ENCODE measurements at places on chromosomes 1 and 21.

DNA sequence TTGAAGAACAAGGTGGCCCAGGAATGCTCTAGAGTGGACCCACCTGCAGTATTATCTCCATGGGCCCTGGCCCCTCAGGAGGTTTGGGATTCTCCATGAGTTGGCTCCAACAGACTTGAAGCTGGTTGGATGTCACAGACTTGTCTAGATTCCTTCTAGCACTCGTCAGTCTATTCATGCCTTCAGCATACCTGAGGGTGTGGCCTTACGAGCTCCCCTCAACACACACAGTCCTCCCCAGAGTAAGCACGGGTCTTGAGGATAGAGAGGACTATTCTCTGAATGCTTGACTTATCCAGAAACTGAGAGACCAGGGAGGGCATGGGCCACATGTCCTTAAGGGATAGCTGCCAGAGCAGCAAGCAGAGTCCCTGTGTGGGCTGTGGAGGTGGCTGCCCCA, 45.9 kb upstream of the COL6A1 start:
- peak; percentile 9 for DNase-seq

DNA sequence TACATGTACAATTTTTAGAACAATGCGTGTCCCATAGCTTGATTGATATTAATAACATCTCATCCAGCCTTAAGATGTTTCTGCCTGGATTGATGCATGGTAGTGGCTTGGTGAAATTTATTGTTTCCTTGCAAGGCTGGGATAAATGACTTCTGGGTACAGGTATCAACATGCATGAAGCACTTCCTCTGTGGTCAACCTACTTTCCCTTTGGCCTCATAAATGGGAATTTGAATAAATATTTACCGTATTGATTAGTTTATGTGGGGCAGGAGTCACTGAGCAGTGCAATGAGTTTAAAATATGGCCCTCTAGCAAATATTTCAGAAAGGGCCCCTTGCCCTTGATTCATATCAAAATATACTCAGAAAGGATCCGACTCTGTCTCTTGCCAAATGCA, 83.9 kb upstream of the KCNE2 start:
- DNase-seq: no peak

DNA sequence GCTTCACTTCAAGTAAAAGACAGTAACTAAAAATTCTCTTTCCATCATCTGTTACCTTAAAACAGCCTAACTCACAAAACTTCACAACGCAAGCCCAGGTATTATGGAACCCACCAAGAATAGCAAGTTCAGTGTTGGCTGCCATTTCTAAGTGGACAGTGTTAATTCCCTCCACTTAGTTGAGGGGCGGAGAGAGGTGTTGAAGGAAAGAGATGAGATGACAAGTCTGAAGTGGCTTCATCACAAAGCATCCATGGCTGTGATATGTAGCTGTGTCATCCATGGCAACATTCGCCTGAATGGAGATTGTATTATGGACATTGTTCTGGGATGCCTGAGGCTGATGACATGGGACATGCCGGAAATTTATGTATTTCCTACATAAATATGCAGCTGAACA, 101.8 kb downstream of the SIM2 start:
- DNase-seq: no peak

DNA sequence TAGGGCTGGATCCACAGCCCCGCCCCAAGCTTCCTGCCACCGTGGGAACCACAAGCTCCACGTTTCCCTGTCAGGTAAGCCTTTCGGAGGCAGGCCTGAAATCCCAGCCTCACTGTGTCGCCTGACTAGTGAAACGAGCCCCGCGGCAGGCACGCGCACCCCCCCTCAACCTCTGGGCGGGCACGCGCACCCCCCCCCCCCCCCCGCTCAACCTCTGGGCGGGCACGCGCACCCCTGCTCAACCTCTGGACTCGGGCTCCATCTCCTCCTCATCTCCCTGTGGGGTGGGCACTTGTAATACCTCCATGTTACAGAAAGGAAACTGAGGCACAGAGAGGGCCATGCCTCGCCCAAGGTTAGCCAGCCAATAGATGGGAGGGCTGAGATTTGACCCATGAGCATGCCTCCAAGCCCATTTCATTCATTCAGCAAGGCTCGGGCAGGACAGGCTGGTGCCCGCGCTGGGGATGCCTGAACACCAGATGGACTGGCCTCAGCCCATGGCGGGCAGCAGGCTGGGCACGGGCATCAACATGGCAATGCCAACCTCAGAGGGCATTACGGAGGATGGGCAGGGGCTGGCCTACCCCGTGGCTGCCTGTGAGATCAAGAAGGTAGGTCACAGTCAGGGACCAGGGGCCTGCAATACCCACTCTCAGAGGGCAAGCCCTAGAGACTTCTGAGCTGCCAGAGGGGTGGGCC, 4.7 kb downstream of the CFAP410 start:
- DNase-seq: no peak

DNA sequence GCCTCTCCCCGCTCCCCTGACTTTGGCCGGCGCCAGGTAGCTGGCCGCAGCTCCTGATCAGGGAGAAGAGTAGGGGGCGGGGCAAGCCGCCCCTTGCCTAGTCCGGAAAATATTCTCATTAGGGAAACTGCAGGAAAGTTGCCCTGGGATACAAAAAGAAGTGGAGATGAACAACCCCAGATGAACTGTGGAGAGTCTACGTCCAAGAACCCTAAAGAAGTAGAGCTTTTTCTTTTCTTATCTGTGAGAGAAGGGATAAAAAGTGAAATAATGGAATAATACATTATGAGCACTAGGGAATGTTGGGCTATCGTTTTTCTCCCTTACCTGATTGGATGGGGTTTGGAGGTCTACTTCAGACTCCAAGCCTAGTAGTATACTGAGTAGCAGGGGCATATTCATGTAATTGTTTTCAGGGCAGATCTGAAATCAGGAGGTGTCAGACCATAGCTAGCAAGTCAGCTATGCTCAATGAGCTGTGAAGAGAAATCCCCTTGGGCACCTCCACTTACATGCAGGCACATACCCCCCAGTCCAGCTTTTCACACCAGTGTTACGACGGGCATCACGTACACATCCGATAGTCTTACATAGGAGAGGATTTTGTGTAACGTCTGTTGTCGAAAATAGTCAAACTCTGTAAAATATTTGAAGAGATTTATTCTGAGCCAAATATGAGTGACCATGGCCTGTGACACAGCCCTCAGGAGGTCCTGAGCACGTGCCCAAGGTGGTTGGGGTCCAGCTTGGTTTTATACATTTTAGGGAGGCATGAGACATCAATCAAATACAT, 1.7 kb upstream of the DUSP10 start:
- DNase-seq: no peak

DNA sequence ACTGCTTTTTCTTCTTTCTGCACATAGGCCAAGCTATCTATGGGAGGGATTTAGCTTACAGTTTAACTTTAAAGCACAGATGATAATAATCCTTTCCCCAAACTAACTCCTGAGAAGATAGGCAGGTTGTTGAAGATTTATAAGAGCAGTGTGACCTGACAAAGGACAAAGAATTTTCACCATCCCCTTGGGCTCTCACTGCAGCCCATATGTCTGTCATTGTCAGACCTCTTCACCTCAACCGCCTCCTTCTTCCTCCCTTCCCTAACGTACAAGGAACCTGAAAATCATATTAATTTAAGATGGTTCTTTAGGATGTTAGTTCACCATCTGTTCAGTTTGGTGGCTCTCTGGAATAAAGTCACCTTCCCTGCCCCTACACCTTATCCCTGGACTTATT, 5.0 kb downstream of the RNU1-2 start:
- no peak for DNase-seq
